ENCODE measurements at places on chromosomes 3 and 15.
A peak's percentile ranks its signal among the peaks of the same experiment; 100 is the strongest.

DNA sequence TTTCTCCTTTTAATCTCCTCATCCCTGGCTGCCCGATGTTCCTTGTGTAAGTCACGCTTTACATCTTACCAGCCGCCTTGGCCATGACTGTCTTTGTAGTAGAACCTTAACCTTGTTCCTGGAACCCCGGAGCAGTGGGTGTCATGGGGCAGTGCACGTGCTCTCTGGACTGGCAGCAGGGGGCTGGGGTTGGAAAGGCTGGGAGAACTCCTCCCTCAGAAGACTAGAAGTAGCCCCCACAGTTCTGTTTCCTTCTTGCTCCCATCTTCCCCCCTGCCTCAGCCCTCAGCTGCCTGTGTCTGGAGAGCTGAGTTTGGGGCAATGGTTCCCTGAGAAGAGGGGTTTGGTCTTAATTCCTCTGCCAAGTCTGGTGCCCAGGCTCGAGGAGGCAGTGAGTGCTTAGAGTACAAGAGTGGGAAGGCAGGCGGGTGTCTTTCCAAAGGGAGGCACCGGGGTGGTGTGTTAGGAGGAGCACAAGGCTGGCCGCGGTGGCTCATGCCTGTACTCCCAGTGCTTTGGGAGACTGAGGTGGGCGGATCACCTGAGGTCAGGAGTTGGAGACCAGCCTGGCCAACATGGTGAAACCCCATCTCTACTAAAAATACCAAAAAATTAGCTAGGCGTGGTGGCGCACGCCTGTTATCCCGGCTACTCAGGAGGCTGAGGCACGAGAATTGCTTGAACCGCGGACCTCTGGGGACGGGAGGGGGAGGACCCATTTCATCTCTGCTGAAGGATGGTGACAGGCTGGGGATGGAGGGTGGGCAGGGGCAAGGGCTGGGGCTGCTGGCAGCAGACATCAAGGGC is 100.4 kb downstream of the VGLL4 start:
- DNase-seq: peak; percentile 20

GRCh38 chr3:48268936-48269561 is 28.1 kb downstream of the ZNF589 start:
- no peak for DNase-seq

GRCh38 chr3:15903164-15903563 is 105.4 kb upstream of the ANKRD28 start:
- DNase-seq: peak; percentile 89

GRCh38 chr3:169305460-169305859 is 358.1 kb downstream of the MECOM start:
- DNase-seq: no peak

DNA sequence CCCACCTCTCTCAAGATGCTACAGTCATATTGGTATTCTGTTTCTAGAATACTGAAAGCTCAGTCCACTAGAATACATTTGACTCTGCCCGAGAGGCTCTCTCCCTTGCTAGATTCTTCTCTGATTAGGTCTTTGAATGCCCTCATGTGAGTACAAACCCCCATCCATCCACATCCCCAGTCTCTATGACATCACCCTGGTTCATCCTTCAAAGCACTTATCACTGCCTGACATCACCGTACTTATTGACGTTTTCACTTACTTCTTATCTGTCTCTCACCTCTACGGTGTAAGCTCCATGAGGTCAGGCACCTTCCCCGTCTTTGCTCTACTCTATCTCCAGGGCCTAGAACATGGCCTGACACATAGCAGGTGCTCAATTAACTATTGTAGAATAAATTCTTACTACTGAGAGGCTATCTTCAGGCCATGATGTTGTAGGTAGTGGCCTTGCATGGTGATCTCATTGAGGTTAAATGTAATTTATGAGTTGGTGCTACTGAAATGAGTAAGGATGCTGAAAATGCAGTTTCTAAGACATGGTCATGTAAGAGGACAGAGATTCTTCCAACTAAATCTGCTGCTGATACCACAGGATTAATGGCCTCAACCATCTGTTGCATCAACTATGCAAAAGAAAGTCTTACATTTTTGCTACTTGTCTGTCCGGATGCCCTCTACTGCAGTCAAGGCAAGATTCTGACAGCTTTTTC is 26.8 kb downstream of the EOGT start:
- DNase-seq: no peak

GRCh38 chr3:160106905-160107861 is 118.0 kb upstream of the C3orf80 start:
- DNase-seq: no peak

DNA sequence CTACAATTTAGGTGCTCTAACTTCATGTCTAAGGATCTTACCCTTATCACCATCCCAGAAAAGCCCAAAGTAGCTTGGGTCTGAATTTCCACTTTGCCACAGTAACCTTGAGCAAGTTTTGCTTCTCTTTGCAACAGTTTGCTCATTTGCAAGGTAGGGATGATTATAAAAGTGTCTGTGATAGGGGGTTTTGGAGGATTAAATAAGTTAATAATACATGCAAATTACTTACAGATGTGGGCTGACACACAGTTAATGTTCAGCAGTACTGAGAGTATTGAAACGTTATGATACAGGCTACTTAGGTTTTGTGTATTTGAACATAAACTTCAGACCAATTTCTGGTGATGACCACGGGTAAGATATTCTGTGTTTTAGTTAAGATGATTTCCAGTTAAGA is 444.7 kb upstream of the TPRG1 start:
- DNase-seq: no peak

DNA sequence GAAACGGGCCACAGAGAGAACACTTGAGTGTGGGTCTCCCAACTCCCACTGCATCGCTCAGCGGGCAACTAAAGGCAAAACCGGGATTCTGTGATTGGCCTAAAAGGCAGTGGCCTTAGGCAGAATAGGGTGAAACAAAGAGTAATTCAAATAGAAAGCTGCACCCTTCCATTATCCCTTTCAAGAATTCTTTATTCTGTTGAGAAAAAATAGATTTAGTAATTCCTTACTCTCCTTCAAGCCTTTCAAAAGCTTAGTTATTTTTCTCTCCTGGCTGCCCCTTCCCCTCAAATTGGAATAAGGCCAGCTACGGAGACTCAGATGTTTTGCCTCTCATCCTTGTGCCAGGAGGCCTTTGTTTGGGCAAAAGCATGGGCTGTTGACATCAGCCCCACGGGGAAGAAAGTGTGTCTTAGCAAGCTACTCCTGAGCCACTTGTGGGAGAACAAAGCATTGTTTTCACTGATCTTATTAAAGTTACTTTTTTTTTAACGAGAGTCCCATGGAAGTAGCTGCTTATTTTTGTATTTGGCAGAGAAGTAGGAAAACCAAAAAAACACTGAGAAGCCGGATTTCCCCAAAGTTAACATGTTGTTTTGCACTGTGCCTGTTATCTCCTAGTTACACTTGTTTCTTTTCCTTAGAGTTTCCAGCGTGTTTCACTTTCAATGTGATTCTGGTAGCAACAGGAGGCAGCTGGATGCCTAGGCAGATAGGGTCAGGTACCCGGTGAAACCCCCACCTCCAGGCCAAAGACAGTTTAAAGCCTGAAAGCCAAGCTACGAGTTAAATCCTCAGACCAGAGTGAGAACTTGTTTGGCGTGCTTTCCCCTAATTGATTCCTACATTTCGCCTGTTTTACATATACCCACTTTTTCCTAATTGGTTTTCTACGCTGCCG is 2.2 kb downstream of the ST6GAL1 start:
- no peak for DNase-seq

DNA sequence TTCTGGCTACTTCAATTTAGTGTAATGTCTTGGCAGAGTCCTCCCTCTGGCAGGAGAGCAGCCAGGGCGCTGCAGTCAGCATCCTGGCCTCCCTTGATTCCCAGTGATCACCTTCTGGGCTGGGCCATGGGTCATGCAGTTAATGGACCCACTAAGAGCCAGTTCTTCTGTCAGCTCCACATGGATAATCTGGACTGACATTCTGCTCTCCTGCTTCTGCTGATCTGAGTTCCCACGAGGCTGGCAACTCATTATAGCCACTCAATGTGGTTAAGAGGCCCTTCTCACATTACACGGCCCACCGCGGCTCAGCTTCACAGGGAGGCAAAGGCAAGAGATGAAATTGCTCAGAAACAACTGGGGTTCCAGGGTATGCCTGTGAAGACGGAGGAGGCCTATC is 94.0 kb downstream of the WDR76 start:
- DNase-seq: no peak
